ENCODE measurements at places on chromosomes 13 and 19. TPM values are rescaled to one million over a fixed set of nuclear protein-coding genes. Genes with fewer than 3 reads are reported as not detected.

Gene CLEC17A
- total RNA-seq = not detected

Gene U2AF1L4
- 25.2 TPM for total RNA-seq

Gene CDX2
- total RNA-seq = not detected

Gene LGALS14
- total RNA-seq = not detected

Gene CEACAM1
- total RNA-seq = 0.35 TPM

Gene LGALS13
- not detected for total RNA-seq

Gene TNNI3
- not detected for total RNA-seq

Gene ZNF534
- total RNA-seq = not detected

All from H4 (cell line).